Astrocyte (in vitro differentiated cells and primary cell): ENCODE measurements at places on chromosomes 7 and 10. TPM values are rescaled to one million over a fixed set of nuclear protein-coding genes. Genes with fewer than 3 reads are reported as not detected.

XRCC2 gene
- 1.2 and 1.6 TPM in 2 replicates for total RNA-seq

NEUROD6 gene
- total RNA-seq: not detected in 2 replicates

CALY gene
- 0.77 and 1.1 TPM in 2 replicates for total RNA-seq

IFIT1 gene
- 335 and 375 TPM in 2 replicates for total RNA-seq

CNOT4 gene
- 22.1 and 24.9 TPM in 2 replicates for total RNA-seq

PNLIPRP1 gene
- total RNA-seq: not detected in 2 replicates

TMEM213 gene
- total RNA-seq: not detected in 2 replicates

OIT3 gene
- total RNA-seq: 0.09 TPM in 1 of 2 replicates, not detected in the other

AEBP1 gene
- 65.0 and 102 TPM in 2 replicates for total RNA-seq

STEAP4 gene
- not detected in 2 replicates for total RNA-seq

TUBB8 gene
- total RNA-seq: not detected in 2 replicates
